Activated T-helper 2 cell treated with anti-CD3 and anti-CD28 coated beads, Interferon-gamma antibody, Interleukin-2, Interleukin-4, amounts not matched to agents 10 μg/mL and 5 μg/mL and 100 μg/mL, durations not matched to agents 14 hours and 24 hours and 36 hours (primary cell): ENCODE measurements at places on chromosomes 12 and 14. TPM values are rescaled to one million over a fixed set of nuclear protein-coding genes. Genes with fewer than 3 reads are reported as not detected.

The NOVA1 gene
- total RNA-seq: 0.25 TPM in 2 replicates

The JPH4 gene
- 0.09 TPM in 2 replicates for total RNA-seq

The MAP3K9 gene
- 5.5 and 5.6 TPM in 2 replicates for total RNA-seq

The SMIM41 gene
- 0.14 and 0.16 TPM in 2 replicates for total RNA-seq

DNA sequence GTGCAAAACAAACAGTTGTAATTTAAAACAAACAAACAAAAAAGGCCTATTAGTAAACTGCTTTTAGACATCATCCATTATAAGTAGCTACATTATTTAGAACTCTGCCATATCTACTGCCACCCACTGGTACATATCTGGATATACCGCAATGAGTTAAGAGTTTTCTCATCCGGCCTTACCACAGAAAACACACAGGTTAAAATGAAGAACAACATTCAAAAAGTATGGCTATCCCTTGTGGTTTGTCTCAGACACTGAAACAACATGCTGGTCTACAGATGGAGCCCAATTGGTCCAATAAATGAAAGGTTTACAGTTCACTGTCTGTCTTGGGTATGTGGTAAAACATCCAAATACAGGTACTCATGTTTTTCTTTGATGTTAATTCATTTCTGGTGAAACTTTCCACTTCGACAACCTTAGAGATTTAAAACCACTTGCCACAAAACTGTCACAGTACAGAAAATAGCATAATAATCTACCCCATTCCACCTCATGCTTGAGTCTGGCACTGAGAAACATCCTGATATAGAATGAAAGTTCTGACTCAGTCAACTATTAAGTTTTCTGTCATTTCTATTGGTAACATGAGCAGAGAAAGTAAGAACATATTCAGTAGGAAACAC lies 354.3 kb downstream of the CEP128 start:
- H3K4me3 ChIP-seq: no peak overlapping the region
- H3K36me3 ChIP-seq: no peaks in the 10 kb centered on the region
- H3K4me1 ChIP-seq: peaks cover 14% of the 10 kb centered on the region
- H3K27ac ChIP-seq: peak overlapping the region; percentile 51

- H3K4me1 ChIP-seq: peaks cover 21% of the 10 kb centered on the region
- no peak overlapping the region for H3K4me3 ChIP-seq
- no peaks in the 10 kb centered on the region for H3K27me3 ChIP-seq
- H3K27ac ChIP-seq: no peak overlapping the region
- DNase-seq: no peak
Observed at GRCh38 chr14:53035336-53036210, 84.7 kb upstream of the FERMT2 start.

- H3K27me3 ChIP-seq: no peaks in the 10 kb centered on the region
- peaks cover 66% of the 10 kb centered on the region for H3K36me3 ChIP-seq
- H3K4me1 ChIP-seq: peaks cover 59% of the 10 kb centered on the region
- H3K4me3 ChIP-seq: no peak overlapping the region
Observed at GRCh38 chr12:101777485-101777884, 38.2 kb upstream of the SYCP3 start.

DNA sequence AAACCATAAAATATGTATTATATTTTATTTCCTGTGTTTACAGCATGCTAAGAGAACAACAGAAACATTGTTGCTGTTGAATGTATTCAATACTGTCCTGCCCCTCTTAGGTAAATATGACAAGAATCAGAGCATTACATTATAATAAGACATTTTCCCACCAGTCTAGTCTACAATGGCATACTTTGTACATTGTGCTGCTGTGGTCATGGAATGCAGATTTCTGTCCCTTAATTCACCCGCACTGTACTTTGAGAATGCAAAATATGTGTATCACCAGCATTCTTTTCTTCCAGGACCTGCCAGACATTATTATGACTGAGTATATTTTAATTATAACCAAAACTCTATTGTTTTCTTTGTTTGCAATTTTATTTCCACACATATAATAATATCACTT lies 16.5 kb upstream of the OR10AD1 start:
- DNase-seq: no peak
- peaks cover 9% of the 10 kb centered on the region for H3K27me3 ChIP-seq
- no peaks in the 10 kb centered on the region for H3K4me1 ChIP-seq
- H3K4me3 ChIP-seq: no peak overlapping the region
